Right lobe of liver (tissue), 6 donors: ENCODE measurements at places on chromosomes 2 and 18. TPM values are rescaled to one million over a fixed set of nuclear protein-coding genes. Genes with fewer than 3 reads are reported as not detected.

- DNase-seq = no peak
- no peaks in the 10 kb centered on the region for H3K36me3 ChIP-seq
- H3K27ac ChIP-seq = no peak overlapping the region
- no peak overlapping the region for H3K4me3 ChIP-seq
- H3K4me1 ChIP-seq = no peaks in the 10 kb centered on the region
Observed at GRCh38 chr2:165825041-165825440, 31.0 kb upstream of the GALNT3 start.

DNA sequence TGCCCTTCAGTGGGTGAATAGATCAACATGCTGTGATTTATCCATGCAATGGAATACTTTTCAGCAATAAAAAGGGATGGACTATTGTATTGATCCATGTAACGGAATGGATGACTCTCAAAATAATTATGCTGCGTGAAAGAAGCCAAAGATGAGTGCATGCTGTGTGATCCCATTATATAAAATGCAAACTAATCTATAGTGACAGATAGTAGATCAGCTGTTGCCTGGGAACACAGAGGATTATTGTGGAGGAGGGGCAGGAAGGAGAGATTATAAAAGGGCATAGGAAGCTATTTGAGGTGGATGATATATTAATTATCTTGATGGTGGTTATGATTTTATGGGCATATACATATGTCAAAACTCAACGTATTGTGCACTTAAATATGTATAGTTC is 55.5 kb upstream of the ADAM23 start:
- no peaks in the 10 kb centered on the region for H3K36me3 ChIP-seq
- H3K4me3 ChIP-seq = no peak overlapping the region
- H3K4me1 ChIP-seq = no peaks in the 10 kb centered on the region
- no peaks in the 10 kb centered on the region for H3K27me3 ChIP-seq

Gene ZNF385B
- 6.0 TPM for total RNA-seq

- no peaks in the 10 kb centered on the region for H3K4me1 ChIP-seq
- DNase-seq = no peak
- no peaks in the 10 kb centered on the region for H3K27me3 ChIP-seq
- no peak overlapping the region for H3K4me3 ChIP-seq
- H3K36me3 ChIP-seq = no peaks in the 10 kb centered on the region
Observed at GRCh38 chr2:696999-697627, 19.9 kb upstream of the TMEM18 start.

Gene MYL12A
- 163 TPM for total RNA-seq
